Activated CD8-positive, alpha-beta memory T cell treated with anti-CD3 and anti-CD28 coated beads for 1 hour (primary cell): ENCODE measurements at places on chromosomes 11 and 22.

- no peak for DNase-seq
Observed at GRCh38 chr11:64226507-64227051, 505 bp downstream of the NUDT22 start.

- DNase-seq, result no peak
Observed at GRCh38 chr22:50086526-50086925, 1.3 kb upstream of the MLC1 start.

DNA sequence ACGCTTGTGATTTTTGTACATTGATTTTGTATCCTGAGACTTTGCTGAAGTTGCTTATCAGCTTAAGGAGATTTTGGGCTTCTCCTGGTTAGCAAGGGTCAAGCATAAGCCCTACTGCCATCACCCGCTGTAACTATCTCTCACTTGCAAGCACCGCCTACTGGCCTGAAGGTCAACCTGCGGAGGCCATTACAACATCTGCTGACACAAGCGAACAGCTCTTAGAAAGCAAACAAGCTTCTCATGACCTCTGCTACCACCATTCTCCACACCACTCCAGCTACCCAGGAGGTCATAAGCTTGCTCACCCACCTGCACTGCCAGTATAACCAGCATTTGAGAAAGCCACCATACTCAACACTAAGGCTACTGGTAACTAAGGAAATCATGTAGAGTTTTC, 288.4 kb upstream of the KIRREL3 start:
- DNase-seq, result no peak

DNA sequence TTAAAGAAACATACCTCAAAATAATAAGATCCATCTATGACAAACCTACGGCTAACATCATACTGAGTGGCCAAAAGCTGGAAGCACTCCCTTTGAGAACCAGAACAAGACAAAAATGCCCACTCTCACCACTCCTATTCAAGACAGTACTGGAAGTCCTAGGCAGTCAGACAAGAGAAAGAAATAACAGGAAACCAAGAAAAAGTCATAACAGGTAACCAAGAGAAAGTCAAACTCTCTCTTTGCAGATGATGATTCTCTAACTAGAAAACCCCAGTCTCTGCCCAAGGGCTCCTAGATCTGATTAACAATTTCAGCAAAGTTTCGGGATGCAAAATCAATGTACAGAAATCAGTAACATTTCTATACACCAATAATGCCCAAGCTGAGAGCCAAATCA, 35.6 kb downstream of the TMEM123 start:
- DNase-seq, result no peak

- no peak for DNase-seq
Observed at GRCh38 chr11:92129811-92130210, 94.8 kb upstream of the FAT3 start.
